ENCODE measurements at places on chromosomes 6 and 20.
A peak's percentile ranks its signal among the peaks of the same experiment; 100 is the strongest.

- DNase-seq, result no peak
Measured at GRCh38 chr6:75345413-75345812, 60.8 kb upstream of the TMEM30A start.

GRCh38 chr6:52712136-52712535 lies 41.2 kb downstream of the TMEM14A start:
- no peak for DNase-seq

DNA sequence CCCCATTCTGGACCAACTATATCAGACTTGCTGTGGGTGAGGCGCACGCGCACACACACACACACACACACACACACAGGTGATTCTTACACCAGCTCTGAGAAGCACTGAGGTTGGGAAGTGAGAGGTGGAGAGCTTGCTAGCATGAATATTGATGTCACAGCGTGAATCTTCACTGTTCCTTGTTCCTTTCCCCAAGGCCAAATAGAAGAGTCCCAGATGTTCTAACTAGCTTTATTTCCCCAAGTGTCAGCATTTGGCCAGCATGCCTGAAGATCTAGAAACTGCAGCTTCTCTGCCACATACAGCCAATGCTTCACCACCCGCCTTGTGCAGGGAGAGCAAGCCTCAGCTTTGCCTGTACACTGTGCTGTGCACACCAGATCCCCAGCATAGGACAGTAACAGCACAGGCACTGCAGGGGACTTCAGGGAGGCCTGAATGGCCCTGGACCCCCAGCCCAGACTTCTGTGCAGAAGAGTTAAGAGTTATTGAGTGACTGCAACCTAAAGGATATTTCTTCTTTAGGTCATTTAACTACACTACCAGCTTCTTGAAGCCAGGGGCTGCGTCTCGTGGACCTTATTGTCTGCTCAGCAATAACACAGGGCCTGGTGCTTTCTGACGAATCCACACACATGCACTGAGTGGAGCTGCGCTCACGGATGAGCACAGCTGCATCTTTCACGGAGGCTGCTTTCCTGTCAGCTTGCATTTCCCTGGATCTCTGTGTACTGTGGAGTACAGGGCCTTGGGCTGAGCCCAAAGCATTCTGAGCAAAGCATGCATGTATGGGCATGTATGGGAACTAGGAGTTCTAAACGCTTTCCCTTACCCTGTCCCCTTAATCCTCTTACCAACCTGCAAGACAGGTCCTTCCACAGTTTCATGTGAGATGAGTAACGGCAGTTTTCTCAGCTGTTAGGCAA lies 13.9 kb upstream of the CD93 start:
- DNase-seq, result no peak

- DNase-seq, result no peak
Measured at GRCh38 chr20:14566505-14566904, 229.1 kb upstream of the FLRT3 start.

- no peak for DNase-seq
Measured at GRCh38 chr6:149035766-149036165, 281.7 kb upstream of the TAB2 start.

DNA sequence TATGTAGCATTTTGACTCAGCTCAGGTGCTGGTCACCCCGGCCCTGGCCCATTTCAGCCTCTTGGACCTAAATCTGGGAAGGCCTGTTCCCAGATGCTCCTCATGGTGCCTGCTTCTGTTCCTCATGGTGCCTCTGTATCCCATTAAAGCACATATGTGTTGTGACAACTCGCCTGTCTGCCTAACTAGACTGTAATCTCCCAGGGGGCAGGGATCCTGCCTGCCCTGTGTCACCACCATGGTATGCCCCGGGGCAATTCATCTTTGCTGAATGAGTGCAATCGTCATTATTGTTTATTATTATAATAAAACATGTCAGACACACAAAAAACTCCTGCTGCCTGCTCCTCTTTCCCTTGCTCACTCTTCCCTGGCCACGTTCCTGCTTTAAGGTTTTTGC lies 62.0 kb downstream of the ZFP64 start:
- no peak for DNase-seq

- DNase-seq, result no peak
Measured at GRCh38 chr6:32397252-32397920, 9.6 kb downstream of the BTNL2 start.

DNA sequence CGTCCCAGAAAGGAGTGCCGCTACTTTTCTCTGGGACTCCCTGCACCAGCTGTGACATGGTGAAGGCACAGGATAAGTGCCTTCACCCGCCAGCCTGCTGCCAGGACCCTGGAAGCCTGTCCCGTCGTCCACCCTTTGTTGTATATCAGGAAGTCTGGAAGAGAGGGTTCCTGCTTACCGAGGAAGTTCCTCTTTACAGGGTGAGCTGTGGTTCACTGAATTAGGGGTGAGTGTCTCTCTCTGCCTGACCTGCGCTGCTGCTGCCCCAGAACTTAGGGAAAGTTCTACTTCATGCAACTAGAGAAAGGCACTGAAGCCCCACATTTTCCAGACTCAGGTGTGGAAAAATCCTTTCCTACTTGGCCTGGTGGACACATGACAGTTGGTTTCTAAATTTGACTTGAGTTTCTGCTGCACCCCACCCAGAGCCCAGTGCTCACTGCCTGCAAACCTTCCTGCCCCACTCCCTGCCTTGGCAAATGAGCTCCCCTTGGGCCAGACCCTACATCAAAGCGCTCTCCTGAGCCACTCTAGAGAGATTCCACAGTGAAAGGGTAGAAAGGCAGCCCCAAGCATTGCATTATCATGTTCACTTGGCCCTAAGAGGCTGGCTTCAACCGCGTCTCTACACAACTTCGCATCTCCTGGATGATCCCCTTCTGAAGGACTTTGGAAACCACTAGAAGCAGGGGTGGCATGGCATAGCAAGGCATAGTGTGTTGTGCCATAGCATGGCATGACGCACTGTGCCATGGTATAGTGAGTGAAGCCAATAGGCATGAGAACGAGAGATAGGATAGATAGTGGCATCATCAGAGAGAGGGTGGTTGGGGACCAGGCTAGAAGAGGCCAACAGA lies 215.8 kb upstream of the CDYL start:
- no peak for DNase-seq

GRCh38 chr20:3409417-3409816 lies 1.9 kb upstream of the DNAAF9 start:
- DNase-seq, result no peak

GRCh38 chr6:57242505-57242904 lies 20.4 kb upstream of the RAB23 start:
- no peak for DNase-seq

DNA sequence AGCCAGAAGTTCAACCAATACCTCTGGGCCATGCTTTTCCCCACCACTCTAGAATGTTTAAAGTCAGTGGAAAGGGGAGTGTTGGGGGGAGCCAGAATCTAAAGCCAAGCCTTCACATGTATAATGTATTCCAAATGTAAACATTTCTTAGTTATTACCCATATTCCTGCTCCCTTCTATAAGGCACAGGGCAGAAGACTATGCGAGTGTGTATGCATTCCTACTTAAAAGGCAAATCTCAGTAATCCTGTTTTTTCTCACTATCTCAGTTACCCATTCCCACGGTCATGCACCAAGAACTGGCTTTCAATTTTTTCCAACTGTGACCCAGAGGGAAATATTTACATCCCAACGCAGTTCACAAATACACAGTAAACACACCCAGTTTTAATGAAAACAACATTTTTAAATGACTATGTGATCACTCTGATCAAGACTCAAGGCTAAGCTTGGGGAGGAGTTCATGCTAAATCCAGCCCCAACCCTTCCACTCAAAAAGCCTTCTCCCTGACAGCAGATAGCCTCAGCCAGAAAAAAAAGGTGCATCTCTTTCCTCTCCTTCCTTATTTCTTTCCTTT lies 57.5 kb downstream of the EPB41L2 start:
- no peak for DNase-seq

DNA sequence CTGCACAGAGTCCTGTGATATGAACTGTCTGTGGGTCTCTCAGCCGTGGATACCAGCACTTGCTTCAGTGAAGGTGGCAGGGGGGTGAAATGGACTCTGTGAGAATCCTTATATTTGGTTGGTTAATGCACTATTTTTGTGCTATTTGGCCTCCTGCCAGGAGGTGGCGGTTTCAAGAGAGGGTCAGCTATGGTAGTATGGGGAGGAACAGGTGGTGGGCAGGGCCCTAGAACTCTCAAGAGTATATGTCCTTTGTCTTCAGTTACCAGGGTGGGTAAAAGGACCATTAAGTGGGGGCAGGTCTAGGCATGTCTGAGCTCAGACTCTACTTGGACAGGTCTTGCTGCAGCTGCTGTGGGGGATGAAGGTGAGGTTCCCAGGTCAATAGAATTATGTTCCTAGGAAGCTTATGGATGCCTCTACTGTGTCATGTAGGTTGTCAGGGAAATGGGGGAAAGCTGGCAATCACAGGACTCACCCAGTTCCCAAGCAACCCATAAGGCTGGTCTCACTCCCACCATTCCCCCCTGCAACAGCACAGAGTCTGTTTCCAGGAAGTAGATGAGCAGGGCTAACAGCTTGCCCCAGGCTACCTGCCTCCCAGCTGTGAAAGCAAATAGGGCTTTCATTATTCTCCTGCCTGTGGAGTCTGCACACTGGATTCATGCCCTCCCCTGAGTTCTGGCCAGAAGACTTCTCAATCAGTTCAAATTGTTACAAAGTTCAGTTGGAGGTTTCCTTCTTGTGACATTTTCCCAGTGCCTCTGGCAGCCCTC lies 56.8 kb upstream of the PHIP start:
- DNase-seq, result peak; percentile 7

DNA sequence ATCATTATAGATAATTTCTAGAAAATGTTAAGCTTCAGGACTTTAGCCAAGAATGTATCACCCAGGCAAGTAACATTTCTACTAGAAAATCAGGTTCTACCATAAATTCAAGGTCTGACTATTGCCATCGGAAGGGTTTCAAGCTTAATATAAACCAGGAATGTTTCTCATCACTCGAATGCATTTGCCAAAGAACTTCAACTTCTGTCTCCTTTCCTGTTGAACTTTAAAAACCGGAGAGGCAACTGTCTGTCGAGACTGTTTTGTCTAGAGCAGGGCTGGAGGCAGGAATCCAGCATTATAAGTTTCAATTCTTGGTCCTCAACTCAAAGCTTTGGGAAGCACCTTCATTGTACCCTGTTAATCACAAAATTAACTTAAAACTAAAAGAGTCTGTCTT lies 264.7 kb downstream of the ZNF217 start:
- DNase-seq, result no peak

DNA sequence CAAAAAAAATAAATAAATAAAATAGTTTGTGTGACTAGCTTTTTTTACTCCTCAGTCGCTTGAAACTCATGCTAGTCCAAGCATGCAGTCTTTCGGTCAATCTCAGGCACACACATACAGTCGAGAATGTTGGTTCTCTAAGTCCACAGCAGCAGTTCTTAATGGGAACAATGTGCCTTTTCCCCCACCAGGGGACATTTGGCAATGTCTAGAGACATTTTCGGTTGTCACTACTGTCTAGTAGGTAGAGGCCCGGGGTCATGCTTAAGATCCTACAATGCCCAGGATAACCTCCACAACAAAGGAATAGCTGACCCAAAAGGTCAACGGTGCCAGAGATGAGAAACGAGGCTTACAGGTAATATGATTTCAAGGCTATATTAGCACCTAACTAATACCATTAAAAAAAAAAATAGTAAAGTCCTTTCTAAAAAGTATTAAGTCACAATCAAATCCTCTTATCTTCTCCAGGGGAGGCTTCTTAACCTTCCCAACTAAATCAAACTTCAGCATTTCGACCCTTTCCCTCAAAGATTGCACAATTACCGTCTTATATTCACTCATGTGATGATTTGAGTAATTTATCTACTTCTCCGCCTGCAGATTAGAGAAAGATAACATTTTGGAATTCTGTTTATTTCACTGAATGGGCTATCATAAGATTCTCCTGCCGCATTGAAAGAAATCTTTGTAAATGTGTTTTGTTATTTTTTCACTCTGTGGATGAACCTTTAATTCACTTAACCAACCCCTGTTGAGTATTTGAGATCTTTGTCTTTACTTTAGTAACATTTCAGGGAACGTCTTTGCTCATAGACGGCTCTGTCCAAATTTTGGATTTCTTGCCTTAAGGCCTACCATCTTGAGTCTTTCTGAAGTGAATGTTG lies 8.1 kb upstream of the SALL4 start:
- DNase-seq, result no peak

- no peak for DNase-seq
Measured at GRCh38 chr6:41790045-41790444, 2.6 kb downstream of the TOMM6 start.

GRCh38 chr20:49851231-49851705 lies 38.6 kb downstream of the SLC9A8 start:
- DNase-seq, result no peak

GRCh38 chr6:10478187-10479040 lies 42.7 kb upstream of the GCNT2 start:
- DNase-seq, result no peak

DNA sequence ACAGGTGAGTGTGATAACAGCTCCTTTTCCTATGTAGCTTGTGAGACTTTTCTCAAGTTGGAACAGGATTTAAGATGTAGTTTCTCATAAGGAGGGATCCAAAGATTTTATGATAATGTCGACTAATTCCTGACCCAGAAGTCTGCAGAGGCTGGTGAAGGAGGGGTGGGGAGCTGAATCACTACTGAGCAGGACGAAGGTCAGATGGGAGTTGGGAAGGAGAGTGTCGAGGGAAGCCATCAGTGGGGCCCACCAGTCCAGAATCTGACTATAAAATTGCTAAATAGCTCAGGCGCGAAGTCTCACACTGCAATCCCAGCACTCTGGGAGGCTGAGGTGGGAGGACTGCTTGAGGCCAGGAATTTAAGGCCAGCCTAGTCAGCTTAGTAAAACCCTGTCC lies 32.3 kb upstream of the CDYL start:
- DNase-seq, result no peak

DNA sequence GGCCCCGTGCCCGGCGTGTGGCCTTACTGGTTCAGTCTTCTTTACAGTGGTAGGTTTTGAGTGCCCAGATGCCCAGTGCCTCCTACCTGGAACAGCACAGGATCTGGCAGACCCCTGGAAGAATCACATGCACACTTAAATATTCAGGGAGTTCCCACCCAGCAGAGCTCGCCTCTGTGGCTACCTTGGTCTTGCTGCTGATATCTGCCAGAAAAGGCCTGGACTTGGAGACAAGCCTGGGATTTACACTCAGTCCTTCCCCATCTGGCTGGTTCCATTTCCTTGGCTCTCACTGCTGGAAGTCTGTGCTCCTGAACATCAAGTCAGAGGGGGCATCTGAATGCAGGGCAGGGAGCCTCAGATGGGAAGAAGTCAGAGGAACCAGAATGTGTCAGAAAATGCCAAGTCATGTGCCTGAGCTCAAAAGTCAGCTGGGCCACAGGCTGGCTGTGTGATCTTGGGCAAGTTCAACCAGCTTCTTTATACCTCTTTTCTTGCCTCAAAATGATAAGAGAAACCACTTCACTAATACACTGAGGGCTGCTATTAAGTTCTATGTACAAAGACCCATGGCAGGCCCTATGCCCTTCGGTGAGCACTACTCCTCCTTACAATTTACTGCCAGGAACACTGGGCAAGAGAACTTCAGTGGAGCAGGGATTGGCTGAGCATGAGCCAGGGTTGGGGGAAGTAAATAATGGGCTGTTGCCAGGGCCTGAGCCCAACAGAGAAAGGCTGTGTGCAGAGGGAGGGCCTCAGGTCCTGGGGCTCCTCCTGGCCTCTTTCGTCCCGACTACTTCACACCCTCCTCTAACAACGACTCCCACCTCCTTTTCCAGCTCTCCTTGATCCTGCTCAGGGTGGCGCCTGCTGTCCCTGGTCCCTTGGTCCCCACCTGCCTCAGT lies 158.1 kb upstream of the PROKR2 start:
- DNase-seq, result no peak
